Mucosa of gallbladder (tissue), 1 donor: ENCODE measurements at places on chromosomes 6 and 20.
A peak's percentile ranks its signal among the peaks of the same experiment; 100 is the strongest.

DNA sequence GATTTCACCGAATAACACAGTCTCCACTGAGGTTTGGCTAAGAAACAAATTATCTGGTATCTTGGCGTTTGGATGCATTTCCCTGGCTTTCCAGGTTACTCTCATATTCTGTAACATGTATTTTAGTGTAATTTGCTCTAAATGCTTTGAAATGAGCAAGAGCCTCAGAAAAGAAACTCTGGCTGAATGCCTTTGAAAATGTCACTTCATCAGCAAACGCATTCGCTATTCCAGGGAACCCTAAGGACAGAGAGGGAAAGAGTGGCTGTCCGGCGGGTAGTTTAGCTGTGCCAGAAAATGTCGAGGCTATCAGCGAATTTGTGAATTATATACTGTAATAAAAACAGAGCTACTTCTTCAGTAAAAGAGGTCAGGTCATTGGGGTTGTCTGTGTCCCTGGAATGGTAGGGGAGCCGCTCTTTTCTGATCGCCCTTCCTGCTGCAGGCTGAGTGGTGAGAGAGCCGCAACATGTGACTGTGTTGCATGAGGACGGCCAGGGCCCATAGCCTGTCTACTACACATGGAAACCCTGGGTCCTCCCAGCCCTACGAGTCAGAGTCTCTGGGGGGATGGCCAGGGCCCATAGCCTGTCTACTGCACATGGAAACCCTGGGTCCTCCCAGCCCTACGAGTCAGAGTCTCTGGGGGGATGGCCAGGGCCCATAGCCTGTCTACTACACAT is 57.3 kb downstream of the SMOC2 start:
- DNase-seq = no peak

DNA sequence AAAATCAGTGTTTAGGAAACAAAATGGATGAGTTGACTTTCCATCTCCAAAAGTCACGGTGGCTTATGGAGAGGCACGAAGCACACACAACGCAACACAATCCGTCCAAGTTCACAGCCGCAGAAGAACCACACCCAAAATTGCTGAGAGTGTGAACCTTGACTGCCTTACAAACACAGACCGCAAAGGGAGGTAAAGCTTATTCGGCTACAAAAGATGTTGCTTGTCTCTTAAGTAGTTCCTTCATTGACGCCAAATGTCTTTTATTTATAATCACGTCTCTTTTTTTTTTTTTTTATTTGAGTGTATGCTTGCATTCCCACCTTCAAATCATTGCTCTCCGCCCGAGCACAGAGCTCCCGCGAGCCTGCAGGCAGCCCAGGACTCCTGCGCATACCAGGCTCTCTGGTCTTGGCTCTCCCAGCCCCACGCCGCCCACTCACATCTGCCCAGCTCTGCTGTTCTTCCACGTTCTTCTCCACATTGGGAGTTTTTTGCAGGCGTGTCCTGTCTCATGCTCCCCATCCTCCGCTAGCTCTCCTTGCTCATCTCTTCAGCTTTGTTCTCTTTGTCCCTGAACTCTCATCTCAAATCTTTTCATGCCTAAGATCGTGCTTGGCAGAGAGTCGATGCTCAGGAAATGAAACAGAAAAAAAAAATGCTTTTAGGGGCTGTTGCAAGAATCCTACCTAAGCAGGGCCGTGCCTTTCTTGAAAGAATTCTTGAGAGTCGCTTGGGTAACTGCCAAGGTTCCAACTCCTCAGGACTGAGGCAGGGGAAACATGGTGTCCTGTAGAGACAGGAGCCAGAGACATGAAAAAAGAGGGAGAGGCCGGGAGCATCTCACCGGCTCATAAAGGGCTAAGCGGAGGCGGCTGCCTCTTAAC is 25.8 kb downstream of the LY86 start:
- DNase-seq = no peak

GRCh38 chr6:47162793-47163192 is 120.7 kb upstream of the ADGRF1 start:
- no peak for DNase-seq

DNA sequence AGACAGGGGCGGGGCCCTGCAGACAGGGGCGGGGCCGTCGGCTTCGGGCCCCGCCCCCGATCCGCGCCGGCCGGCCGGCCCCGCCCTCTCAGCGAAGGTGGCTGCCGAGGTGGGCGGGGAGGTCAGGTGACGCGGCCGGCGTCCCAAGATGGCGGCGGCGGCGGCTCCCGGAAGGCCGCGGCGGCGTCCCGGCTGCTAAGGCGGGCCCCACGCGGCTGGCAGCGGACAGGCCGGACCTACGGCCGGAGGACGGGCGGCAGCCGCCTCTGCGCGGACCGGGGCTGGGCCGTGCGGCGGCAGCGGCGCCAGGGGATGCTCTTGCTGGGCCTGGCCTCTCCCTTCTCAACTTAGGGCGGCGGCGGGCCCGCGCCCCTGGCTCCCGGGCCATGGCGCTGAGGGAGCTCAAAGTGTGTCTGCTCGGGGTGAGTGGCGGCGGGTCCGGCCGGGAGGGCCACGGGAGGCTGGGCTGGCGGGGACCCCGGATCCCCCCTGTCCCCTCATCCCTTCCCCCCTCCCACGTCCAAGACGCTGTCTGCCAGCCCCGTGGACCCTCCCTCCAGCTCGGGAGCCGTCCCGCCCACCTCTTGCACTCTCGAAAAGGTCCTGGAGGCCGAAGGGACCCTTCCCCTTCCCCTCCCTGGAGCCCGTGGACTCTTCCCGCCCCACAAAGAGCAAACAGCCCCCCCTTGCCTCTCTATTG is at the start of gene RAB22A:
Gene RAB22A (plus strand): TSS at position 125 of the 700 bp plus-strand sequence. CDS start 262 bp downstream, at position 387.
- DNase-seq = peak; percentile 82

- no peak for DNase-seq
Observed at GRCh38 chr6:153140299-153140698, 9.2 kb upstream of the RGS17 start.

- DNase-seq = peak; percentile 29
Observed at GRCh38 chr6:140462453-140463311, 1088.2 kb upstream of the CITED2 start.
